CD4-positive, alpha-beta T cell treated with Interleukin-15 for 1 hour (primary cell): ENCODE measurements at places on chromosomes 1 and 21.

DNA sequence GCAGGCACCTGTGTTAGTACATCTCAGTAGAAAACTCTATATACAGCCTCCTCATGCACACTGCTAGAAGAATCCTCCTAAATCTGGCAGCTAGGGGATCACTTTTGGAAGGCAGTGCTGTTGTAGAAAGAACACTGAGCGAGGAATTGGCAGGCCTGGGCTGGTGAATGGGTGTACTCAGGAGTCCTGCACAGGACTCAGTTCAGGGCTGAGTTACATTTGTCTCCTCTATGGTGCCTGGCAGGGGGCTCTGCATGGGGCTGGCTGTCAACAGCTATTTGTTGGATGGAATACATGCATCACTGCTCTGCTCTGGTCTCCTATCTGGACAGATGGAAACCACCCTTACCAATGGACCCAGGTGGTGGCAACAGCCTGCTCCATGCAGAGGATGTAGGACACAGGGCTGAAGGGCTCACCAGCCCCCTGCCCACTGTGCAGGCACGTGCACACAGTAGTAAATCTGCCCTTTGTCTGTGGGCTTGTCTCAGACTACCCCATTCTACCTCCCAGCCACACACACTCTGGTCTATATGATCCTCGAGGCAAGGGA lies 74.2 kb downstream of the LRIG2 start:
- DNase-seq: no peak

- no peak for DNase-seq
Measured at GRCh38 chr1:180854001-180854400, 58.7 kb upstream of the KIAA1614 start.

DNA sequence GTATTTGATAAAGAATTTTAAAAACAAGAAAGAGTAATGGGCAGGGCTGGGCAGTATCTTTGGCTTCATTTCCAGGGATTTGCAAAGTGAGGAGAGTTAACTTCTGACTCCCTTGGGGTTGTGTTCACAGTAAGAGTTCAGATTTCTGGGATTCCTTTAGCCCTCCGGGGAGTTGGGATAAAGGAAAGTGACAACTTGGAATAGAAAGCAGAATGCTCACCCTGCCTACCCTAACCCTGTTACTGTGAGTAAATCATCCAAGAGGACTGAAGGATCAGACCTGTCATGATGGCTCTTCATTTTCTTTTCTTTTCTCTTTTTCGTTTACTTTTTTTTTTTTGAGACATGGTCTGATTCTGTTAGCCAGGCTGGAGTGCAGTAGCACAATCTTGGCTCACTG lies 76.1 kb downstream of the CACHD1 start:
- no peak for DNase-seq

DNA sequence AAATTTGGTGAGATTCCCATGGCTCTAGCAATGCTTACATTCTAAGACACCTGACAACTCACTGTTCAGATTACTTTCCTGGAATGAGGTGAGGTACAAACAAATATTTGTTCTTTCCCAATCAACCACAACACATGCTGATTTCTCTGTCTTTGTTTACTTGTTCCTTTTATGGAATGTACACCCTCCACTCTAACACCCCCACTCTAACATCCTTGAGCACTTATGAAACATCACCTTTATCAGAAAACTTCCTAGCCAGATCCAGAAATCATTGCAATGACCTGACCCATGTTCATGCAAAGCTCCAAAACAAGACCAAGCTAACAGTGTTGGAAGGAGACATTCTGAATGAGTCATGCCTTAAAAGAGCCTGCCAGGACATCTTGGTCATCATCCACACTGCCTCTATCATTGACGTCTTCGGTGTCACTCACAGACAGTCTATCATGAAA lies 35.5 kb downstream of the HSD3B1 start:
- no peak for DNase-seq

- DNase-seq: no peak
Measured at GRCh38 chr1:1360506-1361169, 2.3 kb upstream of the MXRA8 start.

DNA sequence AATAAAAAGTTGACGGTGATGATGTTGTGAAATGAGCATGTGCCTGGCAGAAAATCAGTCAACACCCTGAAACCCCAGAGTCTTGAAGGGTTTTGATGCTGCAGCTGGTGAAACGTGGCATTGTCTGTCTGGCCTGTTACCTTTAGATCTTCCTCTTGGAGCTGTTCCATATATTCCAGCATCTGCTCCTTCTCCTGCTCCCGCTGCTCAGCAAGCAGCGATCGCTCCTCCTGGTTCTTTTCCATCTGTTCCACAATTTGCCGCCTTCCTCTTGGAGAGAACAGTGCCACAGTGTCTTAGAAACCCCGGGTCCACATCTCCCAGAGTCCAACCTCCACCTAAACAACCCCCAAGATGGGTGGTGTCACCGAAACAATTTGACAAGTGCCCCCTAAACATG lies 15.7 kb downstream of the CFAP45 start:
- DNase-seq: no peak

DNA sequence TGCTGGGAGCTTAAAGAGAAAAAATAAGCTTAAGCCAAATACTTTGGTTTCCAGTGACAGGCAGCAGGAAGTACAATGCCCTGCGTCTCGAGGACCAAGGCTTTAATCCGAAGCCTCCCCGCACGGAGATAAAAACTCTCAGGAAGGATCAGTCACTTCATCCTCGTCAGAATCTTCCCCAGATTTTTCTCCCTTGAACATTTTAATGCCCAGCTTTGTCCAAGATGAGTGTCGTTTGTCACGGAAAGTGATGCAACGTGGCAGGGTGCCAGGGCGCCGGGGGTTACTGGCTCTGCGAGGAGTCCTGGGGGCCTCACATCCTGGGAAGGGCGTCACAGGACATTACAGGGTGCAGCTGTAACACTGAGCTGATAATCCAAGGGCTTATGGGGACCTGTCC lies 25.2 kb upstream of the PCBP3 start:
- no peak for DNase-seq

GRCh38 chr1:229093238-229093540 lies 177.7 kb upstream of the RAB4A start:
- DNase-seq: no peak

DNA sequence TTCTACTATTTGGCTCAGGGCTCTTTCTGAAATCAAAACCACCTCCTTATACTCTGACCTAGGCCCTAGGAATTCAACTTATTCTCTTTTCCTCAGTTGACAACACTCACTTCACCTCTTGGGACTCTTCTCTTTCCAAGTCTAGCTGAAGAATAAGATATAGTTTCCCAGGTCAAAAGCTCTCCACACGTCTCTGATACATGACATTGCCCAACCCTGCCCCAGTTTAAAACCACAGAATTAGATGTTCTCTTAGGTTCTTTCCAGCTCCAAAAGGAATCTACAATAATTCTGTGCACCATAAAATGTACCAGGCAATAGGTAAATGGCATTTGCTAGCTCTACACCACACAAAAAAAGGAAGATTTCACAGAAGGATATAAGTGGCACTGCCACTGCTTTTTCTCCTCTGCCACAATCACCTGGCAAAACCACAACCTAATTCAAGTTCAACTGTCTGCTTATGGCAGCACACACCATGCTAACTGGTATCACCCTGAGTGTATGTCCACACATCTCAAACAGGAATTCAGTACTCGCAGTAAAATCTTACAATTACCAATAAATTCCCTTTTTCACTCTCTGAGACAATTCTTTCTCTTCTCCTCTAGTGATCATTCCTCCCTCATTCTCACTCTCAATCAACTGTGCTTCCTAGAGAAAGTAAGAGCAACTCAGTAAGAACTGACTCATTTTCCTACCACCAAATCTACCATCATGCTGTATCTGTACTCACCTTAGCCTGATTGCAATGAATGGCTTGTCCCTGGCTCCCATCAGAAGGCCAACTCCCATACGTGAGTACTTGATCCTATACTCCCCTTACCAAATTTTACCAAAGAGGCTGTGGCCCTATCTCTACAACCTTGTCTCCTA lies 27.3 kb downstream of the ZBTB8OS start:
- no peak for DNase-seq

DNA sequence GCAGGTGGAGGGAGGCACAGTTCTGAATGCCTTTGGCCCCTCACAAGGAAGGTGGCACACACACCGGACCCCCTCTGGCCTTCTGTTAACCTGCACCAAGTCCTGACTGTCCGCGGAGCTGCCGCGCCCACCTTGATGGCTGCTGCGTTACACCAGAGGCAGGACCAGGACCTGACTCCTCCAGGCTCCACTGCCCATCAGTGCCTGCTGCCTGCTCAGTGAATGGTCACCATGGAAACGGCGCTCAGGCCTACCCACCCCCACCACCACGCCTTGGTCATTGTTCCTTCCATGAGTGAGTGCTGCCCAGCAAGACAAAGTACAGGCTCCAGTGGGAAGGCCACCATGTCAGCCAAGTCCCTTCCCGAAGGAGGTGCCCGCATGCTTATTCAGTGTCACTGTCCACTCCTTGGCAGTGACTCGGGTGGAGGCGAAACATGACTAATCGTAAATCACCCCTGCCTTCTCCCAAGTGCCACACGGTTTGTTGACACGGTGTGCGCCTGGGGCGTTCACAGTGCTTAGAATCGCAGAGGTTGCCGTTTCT lies 57.3 kb downstream of the SLC37A1 start:
- DNase-seq: no peak

DNA sequence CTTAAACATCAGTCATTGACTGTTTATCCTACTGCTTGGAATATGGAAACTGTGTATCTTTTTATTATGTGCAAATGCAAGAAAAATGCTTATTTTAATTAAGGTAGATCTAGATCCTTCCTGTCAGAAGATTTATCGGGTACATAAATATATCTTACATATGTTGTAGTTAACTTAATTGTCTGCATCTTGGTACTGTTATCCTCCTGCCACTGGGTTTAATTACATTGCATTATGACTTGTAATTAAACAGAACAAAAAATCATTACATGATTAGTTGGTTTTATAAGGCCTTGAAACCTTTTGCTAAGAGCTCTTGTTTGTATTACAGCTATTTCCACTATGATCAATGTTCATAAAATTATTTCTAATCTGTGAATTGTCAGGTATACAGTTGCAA lies 211.2 kb downstream of the PTGER3 start:
- DNase-seq: no peak

DNA sequence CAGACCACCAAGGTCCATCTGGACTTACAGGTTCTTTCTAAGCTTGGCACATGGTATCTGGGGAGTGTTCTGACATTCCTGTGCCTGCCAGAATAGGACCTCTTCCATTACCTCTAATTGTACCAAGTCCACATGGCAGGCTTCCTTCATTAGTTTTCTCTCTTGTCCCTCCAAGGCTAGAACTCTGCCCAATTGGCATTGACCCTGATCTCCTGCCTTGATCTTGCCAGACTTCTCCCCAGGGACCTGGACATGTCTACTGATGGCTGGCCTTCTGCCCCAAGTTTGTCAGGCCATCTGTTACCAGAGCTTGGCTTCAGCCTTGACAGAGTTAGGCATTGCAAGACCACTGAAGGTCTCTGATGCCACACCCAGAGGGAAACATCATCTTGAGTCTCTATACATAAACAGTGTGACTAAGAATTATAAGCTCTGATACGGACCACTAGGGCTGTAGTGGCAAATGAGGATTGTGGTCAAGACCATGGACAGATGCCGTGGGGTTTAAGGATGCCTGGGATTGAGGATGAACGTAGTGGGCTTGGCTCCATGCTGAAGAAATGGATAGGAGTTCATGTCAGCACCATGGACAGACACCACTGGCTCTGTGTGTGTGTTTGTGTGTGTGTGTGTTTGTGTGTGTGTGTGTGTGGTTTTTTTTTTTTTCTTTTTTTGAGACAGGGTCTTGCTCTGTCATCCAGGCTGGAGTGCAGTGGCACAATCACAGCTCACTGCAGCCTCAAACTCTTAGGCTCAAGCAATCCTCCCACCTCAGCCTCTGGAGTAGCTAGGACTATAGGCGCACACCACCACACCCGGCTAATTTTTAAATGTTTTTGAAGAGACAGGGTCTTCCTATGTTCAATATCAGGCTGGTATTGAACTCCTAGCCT lies 19.5 kb upstream of the PSMB2 start:
- DNase-seq: no peak

DNA sequence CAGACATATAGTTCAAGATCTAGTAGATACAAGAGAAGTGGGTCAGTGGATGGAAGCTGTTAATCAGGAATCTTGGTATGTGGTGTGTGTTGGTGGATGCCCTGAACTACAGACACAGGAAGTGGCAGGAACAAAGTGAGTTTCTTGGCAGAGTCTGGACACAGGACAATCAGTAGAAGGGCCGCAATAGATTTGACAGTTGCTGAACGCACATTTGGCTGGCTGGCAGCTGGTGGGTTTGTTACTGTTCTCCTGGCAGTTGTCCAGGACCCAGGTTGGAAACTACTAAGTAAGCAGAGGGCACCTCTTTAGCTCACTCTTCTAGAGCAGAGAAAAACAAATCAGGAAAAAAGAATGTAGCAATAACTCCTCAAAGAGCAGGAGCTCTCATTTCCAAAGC lies 13.2 kb downstream of the KRTAP26-1 start:
- no peak for DNase-seq

- no peak for DNase-seq
Measured at GRCh38 chr1:174657893-174658292, 210.1 kb downstream of the GPR52 start.

- DNase-seq: no peak
Measured at GRCh38 chr1:182625719-182626504, 21.7 kb upstream of the RGS16 start.

DNA sequence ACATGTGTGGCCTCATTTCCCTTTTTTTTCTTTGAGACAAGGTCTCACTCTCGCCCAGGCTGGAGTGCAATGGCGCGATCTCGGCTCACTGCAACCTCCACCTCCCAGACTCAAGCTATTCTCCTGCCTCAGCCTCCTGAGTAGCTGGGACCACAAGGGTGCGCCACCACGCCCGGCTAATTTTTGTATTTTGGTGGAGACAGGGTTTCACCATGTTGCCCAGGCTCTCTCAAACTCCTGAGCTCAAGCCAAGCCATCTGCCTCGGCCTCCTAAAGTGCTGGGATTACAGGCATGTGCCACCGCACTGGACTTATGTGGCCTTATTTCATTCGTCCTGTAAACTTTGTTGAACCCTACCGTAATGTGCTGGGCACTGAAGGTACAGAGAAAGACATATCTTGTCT lies 569 bp upstream of the WARS2 start:
- DNase-seq: peak; percentile 52

- no peak for DNase-seq
Measured at GRCh38 chr1:67889466-67889865, 56.2 kb upstream of the GNG12 start.

- no peak for DNase-seq
Measured at GRCh38 chr1:7893529-7894180, 40.8 kb upstream of the UTS2 start.

- no peak for DNase-seq
Measured at GRCh38 chr1:107344268-107344760, 203.5 kb downstream of the NTNG1 start.

- DNase-seq: no peak
Measured at GRCh38 chr1:208187499-208188041, 56.6 kb downstream of the PLXNA2 start.

GRCh38 chr1:66557157-66557556 lies 23.2 kb downstream of the SGIP1 start:
- no peak for DNase-seq
